ENCODE measurements at places on chromosomes 13 and 19.

- DNase-seq = no peak
These were observed 461.9 kb downstream of the KLF5 start for GRCh38 chr13:73520566-73521289.

GRCh38 chr19:40214936-40215335 is 3.2 kb downstream of the TTC9B start:
- no peak for DNase-seq

DNA sequence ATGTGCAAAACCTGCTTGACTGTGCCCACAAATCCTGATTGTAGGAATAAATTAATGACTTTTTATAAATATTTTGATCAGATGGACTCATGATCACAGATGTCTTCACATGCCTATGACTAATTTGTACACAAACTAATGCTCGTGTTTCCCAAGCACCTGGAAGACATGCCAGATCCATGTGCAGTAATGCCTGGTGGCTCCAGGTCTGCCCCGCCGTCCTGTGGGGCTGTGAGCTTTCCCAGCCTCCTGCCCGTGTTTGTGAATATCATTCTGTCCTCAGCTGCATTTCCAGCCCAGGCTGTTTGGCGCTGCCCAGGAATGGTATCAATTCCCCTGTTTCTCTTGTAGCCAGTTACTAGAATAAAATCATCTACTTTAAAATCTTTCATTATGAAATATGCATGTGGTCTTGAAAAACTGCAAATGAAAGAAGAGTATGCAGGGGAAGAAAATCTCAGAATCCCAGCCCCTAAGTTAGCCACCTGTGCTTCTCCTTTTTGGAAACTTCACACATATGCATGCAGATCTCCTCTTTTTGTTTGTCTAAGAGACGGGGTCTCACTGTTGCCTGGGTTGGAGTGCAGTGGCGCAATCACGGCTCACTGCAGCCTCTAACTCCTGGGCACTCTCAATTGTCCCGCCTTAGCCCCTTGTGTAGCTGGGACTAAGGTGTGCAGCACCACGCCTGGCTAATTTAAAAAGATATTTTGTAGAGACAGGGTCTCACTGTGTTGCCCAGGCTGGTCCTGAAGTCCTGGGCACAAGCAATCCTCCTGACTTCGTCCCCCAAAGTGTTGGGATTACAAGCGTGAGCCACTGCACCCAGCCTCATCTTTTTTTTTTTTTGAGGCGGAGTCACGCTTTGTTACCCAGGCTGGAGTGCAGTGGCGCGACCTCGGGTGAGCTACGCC is 6.2 kb downstream of the RPL28 start:
- peak; percentile 66 for DNase-seq

GRCh38 chr19:29670255-29670654 is 5.0 kb downstream of the PLEKHF1 start:
- no peak for DNase-seq

GRCh38 chr13:51220706-51221105 is 1.5 kb upstream of the FAM124A start:
- no peak for DNase-seq

DNA sequence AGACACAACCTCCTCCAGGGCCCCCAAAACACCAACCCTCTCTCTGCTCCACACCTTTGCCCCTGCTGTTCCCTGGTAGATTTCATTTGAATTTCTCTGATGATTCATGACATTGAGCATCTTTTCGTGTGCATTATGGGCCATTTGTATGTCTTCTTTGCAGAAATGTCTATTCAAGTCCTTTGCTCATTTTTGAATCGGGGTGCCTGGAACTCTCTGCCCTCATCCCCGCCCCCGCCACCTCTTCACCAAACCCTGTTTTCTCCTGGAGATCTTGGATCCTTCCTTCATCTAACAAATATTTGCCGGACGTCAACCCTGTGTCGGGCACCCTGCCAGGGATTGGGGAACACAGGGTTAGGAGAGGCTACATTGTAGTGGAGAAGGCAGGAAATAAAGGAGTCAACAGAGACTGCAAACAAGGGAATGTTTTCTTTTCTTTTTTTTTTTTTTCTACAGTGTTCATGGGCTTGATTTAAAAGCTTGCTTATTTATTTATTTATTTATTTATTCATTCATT is 25.5 kb upstream of the SLC1A5 start:
- DNase-seq = peak; percentile 70

DNA sequence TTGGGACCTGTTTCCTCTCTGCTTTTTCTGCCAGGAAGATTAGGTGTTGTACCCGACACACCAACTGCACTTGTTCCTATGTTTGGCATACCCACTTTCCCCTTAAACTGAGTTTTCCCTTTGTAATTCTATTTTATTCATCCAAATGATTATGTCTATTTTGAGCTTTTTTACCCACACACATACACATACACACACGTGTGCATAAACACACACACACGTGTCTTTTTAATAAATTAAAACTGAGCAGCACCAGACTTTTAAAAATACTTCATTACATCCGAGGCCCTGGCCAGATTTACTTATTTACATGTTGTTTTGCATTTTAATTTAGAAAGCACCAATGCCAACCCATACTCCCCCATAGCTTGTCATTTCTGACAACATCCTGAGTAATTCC is 350.0 kb downstream of the DNAJC15 start:
- no peak for DNase-seq

- DNase-seq = peak; percentile 66
These were observed 1.4 kb downstream of the CIC start for GRCh38 chr19:42270346-42271044.

- DNase-seq = peak; percentile 78
These were observed 11.0 kb downstream of the ZNF552 start for GRCh38 chr19:57803594-57804325.

DNA sequence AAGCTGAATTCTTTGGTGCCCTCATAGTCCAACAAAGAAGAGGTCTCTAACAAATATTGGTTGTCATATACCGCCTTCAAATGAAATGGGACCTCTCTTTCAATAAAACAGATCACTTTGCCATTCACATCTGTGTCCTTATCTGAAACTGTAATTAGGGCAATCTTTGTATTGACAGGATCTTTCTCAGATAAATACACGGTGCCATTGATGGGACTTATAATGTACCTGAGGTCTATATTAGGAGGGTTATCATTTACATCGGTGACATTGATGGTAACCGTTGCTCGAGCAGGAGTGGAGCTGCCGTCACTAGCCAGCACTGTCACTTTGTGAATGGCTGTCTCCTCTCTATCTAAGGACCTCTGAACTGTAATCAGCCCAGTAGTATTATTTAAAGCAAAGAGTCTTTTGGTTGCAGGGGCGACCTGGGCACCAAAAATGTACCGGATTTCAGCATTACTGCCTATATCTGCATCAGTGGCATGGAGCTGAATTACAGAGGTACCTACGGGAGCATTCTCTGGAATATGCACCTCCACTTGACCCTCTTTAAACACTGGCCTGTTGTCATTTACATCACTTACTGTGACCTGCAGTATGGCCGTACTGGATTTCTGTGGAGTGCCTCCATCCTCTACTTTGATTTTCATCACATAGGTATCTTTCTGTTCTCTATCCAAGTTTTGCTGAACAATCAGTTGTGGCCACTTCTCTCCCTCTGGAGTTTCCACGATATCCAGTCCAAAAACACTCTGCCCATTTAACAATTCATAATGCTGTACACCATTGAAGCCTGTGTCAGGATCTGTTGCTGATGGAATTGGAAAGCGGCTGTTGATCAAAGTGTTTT is 2.8 kb downstream of the PCDH9 start:
- no peak for DNase-seq

DNA sequence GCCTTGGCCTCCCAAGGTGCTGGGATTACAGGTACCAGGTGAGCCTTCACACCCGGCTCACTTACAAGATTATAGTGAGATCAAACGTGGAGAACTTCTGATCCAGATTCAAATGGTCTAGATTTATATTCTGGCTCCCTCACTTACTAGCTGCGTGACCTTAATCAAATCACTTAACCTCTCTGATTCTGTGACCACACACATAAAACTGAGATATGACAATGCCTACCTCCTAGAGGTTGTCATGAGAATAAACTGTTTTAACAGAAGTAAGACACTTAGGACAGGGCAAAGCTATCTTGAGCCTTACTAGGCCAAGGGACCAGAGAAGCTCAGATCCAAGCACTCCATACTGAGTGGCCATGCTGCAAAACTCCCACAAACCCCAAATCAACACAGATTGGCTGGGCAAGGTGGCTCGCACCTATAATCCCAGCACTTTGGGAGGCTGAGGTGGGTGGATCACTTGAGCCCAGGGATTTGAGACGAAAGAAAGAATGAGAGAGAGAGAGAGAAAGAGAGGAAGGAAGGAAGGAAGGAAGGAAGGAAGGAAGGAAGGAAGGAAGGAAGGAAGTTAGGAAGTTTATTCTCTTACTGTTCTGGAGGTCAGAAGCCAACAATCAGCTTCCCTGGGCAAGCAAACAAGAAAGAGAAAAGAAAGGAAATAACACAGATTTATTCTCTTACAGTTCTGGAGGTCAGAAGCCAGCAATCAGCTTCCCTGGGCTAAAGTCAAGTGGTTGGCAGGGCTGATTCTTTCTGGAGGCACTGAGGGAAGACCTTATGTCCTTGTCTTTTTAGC is 46.1 kb upstream of the MAP3K10 start:
- DNase-seq = no peak

GRCh38 chr19:16957151-16957701 is 68.4 kb downstream of the F2RL3 start:
- peak; percentile 15 for DNase-seq

DNA sequence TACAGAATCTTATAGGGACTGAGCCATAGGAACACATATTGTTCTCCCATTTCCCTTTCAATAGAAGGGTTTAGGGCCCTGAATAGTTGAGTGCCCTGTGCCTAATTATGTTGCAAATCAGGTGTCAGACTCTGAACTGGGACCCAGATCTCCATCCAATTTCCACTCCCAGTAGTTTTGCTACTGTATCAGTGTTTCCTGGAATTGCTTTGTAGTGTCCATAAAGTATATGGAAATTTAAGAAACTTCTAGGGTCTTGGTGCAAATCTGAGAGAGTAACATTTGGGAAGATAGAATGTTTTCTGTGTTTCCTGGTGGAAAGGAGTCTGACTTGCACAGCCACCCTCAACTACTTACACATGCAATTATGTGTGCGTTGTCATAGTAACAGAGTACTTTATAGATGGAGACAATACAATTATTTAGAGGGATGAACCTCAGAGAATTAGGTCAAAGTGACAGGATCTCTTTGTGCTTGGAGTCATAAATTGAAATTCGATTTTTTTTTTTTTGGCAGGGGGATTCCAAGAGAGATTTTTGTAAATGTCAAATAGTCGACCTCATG is 646 bp upstream of the SLC10A2 start:
- DNase-seq = no peak

- DNase-seq = no peak
These were observed 190.3 kb downstream of the SLITRK1 start for GRCh38 chr13:83691966-83692365.
